SK-MEL-5 (cell line): ENCODE measurements at places on chromosomes 7 and 10.

DNA sequence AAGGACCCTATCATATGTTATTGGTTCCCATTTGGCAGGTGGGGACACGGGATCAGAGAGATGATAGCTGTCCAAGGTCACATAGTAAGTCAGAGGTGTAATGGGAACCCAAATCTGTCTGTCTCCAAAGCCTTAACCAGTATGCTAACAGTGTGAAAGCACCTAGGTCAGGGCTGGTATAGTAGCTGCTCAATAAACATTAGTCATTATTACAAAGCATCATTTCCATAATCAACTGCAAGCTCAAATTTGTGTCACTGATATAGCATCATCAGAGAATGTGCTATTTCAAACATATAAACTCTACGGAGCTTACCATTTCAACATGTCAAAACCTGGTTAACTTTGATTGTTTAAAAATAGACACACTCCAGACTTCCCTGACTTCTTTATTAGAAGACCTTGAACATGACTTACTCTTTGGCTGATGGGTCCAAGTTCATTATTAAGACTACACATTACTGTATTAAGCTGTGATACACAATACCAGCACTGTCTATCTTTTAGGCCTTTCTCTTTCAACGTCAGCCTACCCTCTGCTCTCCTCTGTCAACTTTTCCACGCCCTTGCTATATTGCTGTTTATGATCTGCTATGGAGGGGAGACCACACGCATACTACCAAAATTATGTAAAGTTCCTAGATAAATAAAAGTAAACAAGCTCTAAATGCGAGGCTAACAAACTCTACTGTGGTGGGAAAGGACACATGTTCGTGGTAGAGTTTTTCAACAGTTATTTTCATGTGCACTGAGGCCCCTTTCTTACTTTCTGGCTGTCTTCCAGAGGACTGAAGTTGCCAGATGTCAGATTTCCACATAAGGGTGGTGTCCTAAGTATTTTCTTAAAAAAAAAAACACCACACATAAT lies 33.6 kb downstream of the DNMBP start:
- peak; percentile 56 for DNase-seq

DNA sequence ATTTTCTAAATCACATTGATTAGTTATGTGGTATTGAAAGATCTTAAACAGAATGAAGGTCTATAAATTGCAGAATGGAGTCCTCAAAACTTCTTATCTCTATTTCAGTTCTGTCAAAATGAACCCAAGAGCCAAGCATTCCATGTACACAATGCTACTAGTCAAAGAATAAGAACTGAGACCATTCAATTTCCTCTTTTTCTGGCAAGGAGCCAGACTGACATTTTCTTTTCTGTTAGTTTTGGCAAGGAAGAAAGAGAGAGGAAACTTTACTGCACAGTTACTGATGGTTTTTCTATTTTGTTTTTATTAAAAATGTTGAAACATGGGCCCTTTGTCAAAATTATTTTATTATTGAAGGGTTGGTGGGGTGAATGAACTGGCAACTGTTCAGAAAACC lies 181.8 kb upstream of the FERD3L start:
- peak; percentile 78 for DNase-seq

DNA sequence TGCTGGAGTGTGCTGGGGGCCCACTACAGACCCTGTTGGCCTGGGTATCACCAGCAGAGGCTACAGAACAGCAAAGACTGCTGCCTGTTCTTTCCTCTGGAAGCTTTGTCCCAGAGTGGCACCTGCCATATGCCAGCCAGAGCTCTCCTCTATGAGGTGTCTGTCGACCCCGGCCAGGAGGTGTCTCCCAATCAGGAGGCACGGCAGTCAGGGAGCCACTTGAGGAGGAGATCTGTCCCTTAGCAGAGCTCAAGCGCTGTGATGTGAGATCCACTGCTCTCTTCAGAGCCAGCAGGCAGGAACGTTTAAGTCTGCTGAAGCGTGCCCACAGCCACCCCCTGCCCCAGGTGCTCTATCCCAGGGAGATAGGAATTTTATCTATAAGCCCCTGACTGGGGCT lies 316.2 kb downstream of the ETV1 start:
- DNase-seq: no peak

DNA sequence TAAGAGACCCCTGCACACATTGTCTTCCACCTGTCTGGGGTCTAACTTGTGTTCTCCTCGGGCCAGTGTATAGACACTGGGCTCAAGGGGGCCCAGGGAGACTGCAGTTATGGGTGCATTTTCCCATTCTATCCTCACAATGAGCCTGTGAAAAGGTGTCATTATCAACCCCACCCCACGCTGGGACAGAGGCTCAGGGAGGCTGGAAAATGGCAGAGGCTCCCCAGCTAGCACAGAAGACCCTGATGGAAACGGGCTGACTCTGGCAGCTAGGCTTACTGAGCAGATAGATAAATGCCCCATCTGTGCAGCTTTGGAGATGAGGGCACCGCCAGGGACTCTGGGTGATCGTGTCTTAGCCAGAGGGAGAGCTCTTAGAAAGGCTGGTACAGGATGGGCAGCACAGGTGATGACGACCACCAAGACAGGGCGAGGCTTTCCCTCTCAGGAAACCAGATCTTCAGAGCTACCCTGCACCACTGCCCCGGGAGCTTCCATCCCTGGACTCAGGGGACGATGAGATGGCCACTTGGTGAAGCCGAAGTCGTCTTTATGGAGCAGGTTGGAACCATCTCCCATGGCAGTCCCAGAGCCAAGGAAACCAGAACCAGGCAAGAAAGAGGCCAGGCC lies 58.2 kb upstream of the CHST15 start:
- DNase-seq: no peak

- DNase-seq: peak; percentile 68
Observed at GRCh38 chr7:33807779-33808482, 97.4 kb upstream of the BMPER start.

DNA sequence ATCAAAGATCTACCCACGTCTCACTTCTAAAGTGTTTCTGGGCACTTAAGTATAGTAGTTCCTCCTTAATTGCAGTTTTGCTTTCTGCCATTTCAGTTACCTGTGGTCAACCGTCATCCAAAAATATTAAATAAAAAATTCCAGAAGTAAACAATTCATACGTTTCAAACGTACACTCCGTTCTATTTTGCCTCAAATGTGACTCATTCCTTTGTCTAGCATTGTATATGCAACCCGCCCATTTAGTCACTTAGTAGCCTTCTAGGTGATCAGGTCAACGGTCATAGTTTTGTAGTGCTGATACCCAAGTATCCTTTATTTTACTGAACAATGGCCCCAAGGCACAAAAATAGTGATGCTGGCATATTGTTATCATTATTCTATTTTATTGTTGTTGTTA lies 33.8 kb downstream of the HGF start:
- no peak for DNase-seq
